Activated T-cell treated with anti-CD3 and anti-CD28 coated beads, Interleukin-2, amount 50 U/mL, for 72 hours (primary cell): ENCODE measurements at places on chromosomes 2 and 18. TPM values are rescaled to one million over a fixed set of nuclear protein-coding genes. Genes with fewer than 3 reads are reported as not detected.

- DNase-seq, result no peak
Observed at GRCh38 chr2:118982039-118982438, 40.0 kb downstream of the MARCO start.

GRCh38 chr18:49874238-49874637 lies 60.9 kb upstream of the ACAA2 start:
- DNase-seq, result no peak

GRCh38 chr2:64018701-64019082 lies 536 bp downstream of the VPS54 start:
- DNase-seq, result no peak

- peak; percentile 20 for DNase-seq
Observed at GRCh38 chr2:48707466-48707865, 48.1 kb downstream of the LHCGR start.

- DNase-seq, result no peak
Observed at GRCh38 chr18:11728249-11728648, 39.2 kb downstream of the GNAL start.

DNA sequence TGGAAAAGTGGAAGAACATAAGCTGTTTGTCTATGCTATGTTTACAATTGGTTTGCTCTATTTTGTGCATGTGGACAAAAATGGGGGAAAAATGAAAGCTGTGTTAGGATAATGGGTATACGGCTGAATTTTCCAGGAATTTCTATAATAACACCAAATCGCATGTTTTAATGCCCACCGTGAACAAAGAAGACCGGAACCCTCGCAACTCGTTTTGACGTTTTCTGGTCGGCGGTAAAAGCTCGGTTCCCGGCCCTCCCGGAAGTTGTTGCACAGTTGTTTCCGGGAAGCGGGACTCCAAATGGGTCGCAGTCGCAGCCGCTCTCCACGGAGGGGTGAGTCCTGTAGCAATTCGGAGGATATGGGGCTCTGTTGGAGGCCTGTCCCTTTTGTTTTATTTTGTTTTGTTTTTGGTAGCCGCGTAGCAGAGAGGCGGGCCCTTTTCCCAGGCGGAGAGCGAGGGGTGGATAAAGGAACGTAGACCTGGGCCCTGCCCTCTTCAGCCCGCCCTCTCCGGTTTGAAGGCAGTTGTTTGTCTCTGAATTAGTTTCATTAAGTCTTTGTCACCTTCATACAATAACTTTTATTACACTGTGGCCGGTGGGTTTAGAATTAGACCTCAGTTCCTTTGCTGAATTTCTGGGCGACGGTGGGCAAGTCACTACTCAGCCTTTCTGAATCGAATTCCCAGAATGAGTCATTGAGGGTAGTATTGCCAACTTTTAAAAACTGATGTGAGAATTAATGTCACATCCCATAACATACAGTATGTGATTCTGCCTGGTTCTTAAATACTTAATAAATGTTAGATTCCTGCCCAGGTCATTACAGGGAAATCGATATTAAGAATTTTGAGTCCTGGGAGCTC lies at the start of gene SNRNP27:
Gene SNRNP27 (plus strand): TSS at position 273 of the 868 bp plus-strand sequence. CDS start 29 bp downstream, at position 302.
- DNase-seq, result peak; percentile 87

DNA sequence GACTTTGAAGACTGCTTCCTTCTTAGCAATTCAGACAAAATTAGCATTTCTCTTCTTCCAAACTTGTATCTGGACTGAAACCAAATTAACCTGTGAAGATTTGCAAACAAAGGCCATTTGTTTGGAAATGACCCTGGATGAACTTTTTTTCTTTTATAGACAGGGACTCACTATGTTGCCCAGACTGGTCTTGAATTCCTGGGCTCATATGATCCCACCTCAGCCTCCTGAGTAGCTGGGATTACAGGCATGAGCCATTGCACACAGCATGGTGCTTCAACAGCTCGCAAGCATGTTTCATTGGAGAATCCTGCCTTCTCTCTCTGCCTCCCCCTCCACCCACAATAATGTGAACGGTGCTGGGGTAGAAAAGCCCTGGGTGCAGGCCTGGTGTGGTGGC lies 170.2 kb downstream of the ARL4C start:
- DNase-seq, result no peak

GRCh38 chr2:95231723-95232122 lies 24.4 kb downstream of the ZNF892 start:
- DNase-seq, result peak; percentile 31

DNA sequence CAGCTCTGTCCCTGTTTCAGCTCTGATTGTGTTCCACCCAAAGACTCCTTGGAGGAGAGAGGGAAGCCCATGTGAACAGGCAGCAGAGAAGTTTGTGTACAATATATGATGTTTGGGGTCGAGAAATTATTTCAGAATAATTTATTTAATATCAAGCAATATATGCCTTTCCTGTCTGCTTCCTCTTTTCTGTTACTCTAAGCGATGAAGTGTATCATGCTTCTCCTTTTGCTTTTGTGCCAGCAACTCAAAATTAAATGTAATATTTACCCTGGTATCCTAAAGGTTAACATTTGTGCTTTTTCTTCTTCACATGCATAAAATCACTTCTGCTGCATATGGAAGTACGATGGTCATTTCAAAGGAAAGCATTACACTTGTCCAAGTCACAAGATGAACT lies 2.4 kb upstream of the NTSR2 start:
- no peak for DNase-seq

SNED1 gene
- 4.1 TPM for total RNA-seq
